GM10248 (cell line): ENCODE measurements at places on chromosomes 13 and 19.

GRCh38 chr19:28632371-28633080, 580.4 kb downstream of the UQCRFS1 start:
- DNase-seq = no peak

DNA sequence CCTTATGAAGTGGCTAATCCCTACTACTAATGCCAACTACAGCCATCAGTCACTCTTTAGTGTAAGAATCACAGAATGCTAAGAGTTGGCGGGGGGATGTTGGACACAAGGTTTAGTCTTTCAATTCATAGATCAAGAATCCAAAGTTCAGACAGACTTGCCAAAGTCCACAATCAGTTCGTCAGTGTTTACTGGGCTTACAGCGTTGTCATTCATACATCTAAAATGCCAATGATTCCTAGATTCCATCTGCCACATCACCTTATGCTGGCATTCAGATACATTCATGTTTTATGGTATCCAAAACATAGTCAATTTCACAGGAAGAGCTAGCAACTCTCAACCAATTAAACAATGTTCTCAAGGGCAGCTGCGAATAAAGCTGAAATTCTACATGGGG, 18.1 kb downstream of the RCBTB2 start:
- no peak for DNase-seq

DNA sequence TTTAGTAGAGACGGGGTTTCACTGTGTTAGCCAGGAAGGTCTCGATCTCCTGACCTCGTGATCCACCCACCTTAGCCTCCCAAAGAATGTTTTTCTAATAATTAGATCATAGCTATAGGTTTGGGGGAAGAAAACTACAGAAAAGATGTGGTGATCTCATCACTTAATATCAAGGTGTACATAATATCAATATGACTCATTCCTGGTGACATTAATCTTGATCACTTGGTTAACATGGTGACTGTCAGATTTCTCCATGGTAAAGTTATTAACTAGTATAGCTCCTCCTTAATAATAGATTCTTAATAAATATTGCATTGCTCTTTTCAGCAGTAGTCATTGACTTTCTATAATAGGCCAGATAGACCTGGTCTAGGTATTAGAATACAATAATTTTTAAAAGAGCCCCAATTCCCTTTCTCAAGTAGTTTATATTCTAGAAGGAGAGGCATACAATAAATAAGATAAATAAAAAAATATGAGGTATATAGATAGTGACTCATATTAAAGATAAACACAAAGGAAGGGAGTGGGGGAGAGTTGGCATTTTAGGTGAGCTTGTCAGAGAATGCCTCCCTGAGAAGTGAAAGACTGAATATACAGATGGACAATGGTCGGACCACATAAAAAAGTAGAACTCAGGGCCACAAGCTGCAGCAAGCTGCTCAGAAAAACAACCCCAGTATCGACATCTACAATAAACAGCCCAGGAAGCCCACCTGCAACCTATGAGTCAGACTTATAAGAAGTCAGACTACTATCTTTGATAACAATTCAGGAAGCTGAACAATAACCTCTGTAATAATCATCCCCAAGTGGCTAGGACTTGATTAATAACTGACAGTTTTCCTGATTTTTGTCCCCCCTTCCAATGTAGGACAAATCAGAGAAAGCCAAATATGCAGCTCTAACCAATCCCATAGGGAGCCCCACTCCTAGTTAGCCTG, 210.8 kb downstream of the RFC3 start:
- DNase-seq = no peak

DNA sequence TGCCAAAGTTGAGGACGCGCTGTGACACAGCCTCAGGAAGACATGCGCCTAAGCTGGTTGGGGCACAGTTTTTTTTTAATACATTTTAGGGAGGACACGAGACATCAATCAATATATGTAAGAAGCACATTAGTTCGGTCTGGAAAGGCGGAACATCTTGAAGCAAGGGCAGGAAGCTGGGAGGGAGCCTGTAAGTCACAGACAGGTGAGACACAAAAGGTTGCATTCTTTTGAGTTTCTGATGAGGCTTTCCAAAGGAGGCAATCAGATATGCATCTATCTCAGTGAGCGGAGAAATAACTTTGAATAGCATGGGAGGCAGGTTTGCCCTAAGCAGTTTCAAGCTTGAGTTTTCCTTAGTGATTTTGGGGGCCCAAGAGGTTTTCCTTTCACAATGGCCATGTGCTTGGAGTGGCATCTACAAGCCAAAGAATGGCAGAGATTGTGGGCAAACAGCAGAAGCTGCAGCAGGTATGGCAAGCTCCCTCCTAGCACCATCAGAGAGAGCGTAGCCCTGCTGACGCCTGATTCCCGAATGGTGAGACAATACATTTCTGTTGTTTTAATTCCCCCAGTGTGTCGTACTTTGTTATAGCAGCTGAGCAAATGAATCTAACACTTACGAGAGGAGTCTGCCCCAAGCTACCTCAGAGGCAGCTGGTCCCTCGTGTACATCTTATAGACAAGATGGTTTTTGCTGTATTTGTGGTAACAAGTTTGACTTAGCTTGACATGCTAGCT, 99.5 kb upstream of the TMTC4 start:
- no peak for DNase-seq

GRCh38 chr19:54147676-54148075, 10.1 kb downstream of the CNOT3 start:
- no peak for DNase-seq

DNA sequence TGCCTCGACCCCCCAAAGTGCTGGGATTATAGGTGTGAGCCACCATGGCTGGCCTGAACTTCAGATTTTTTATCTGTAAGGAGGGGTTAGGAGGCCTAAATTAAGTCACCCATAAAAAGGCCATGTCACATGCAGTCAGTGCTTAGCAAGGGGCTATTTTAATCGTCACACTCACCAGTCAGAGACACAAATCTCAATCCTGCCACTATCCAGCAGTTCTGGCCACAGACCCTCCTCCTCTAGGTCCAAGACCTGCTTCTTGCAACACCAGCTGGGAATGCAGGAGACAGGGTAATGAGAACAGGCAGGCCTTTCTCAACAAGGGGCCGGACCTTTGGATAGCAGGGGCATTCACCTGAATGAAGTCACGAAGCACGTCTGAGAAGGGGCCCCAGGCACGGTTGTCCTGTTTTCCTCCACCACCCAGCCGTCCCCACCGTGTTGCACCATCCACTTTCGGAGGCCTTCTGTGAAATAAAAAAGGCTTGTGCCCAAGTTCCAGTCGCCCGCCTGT, 1.4 kb downstream of the FBXO27 start:
- no peak for DNase-seq
